ENCODE measurements at places on chromosomes 7 and 10.

GRCh38 chr10:7084280-7085005 is 326.4 kb downstream of the SFMBT2 start:
- no peak for DNase-seq

DNA sequence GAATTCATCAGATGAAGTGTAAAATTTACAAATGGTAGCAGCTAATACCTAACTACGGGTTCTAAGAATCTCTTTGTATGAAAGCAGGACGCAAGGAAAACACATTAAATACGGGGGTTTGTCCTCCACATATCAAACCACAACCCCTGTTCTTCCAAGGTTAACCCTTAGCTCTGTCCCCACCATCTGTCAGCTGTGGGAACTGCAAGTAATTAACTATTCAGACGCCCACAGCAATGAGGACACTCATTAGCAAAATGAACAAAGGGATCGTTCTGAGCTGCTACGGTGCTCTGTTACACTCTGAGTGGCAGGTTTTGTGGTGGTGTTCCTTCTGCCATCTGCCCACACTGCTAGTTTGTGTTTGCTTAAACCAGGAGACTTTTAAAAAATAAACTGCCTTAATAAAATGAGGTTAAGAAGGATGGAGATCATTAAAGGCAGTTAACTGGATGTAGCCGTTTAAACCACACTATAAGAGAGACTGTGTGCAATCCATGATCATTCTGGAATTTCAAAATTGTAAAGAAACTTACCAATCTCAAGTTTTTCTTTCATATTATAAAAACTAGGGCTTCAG is 51.4 kb downstream of the C10orf67 start:
- peak; percentile 22 for DNase-seq

DNA sequence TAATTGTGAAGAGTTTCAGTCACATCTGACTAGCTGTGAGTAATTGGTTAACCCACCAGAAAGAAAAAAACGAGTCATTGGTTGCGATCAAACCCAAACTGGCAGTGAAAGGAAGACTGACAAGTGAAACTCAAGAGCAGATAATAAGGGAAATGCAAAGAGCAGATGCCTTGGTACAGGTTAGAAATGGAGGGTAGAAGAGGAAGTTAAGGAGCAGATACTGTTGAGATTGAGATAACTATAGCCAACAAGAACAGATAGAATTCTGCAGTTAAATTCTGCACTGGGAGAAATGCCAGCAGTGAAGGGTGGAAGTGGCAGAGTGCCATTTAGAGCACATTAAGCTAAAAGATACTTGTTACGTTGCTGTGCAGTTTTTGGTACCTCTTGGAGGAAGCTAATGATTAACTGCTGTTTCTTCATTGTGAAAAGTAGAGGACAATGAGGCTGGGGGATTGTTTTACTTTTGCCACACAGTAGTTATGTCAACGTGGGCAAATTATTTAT is 65.8 kb downstream of the CDK13 start:
- peak; percentile 7 for DNase-seq

- DNase-seq: no peak
These were observed 18.4 kb downstream of the BNIP3 start for GRCh38 chr10:131963350-131963749.

DNA sequence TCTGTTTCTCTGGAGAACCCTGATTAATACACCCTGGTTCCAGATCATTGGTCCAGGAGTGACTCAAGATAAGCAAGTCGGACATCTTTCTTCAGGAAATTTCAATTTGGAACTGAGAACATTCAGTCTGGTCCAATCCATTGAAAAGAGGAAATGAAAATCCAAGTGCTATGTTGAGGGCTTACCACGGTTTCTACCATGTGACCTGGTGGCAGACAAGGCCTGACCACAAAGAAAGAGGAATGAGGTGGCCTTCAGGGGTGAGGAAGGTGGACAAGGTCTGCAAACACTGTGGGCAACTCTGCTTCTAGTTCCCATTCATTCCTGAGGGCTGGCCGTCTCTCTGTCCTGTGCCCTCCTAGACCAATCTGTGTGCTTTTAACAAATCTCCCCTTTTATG is 149.2 kb upstream of the GHITM start:
- DNase-seq: no peak

All from stimulated activated CD4-positive, alpha-beta T cell treated with anti-CD3 and anti-CD28 coated beads, Interleukin-15, amount 100 ng/mL, for 48 hours (primary cell).